Stimulated activated naive CD4-positive, alpha-beta T cell treated with Interleukin-2 at 50 U/mL for 16 hours (primary cell): ENCODE measurements at places on chromosomes 11 and 22.

DNA sequence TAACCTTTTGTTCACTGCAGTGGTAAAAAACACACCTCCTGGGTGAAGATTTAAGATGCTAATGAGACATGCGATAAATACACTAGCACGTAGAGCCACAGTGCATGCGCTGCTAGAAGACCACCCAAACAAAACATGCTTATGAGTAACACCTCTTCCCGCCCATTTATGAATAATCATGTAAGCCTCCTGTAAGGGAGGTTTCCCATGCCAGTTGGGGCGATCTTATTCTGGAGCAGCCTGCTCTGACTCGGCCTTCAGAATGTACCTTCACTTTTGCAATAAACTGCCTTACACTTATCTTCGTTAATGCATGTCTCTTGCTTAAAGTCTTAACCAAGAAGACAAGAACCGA, 18.1 kb upstream of the SCARF2 start:
- no peak for DNase-seq

GRCh38 chr11:9726321-9727022, 62.6 kb downstream of the SWAP70 start:
- DNase-seq, result no peak

- DNase-seq, result no peak
These were observed 38.4 kb downstream of the AMBRA1 start for GRCh38 chr11:46555267-46556054.

- DNase-seq, result no peak
These were observed 2.1 kb upstream of the CLCF1 start for GRCh38 chr11:67375320-67376055.

DNA sequence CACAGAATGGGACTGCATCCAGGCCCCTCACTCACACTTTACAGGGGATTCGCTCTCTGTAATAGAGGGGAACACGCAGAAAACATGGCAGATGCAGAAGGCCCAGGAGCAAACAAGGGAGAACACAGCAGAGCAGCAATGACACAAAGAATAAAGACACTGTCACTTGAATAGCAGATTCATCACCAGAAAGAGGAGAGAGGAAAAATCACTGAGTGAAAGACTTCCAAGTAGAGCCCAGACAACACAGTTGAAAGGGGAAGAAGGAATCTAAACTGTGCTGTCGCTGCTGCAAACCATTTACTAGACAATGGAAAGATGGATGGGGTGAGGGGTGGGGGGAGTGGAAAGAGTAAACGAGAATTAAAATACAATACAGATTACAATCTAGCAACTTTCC, 28.8 kb upstream of the RAPSN start:
- no peak for DNase-seq
